LHCN-M2 (cell line): ENCODE measurements at places on chromosomes 1 and 21.
A peak's percentile ranks its signal among the peaks of the same experiment; 100 is the strongest.

DNA sequence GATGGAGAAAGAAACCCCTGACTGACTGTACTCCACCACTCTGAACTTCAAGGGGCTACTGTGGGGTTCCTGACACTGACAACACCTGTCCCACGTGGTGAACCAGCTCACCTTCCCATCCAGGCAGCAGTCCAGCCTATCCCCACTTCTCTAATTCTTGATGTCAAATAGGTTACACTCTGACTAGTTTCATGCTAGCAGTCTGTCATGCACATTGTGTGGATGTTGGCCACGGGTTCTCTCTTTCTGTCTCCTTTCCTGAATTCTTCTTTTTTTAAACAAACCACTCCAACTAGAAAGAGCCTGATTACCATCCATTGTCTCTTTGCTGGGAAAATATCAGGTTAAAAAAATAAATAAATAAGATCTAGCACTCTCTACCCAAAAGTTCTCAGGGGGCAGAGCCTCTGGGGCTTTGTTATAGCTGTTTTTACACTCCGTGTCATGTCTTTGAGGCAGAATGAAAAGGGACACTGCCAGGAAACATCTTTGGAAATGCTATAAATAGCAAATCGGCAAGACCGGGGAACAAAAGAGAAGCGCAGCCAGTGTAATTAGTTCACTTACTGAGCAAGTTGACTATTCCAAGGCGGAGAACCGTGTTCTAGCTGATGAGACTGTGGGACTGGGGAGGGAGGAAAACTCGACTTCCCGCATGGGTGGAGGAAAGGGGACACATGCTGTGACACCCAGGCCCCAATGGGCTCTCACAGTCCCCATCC lies 356.1 kb downstream of the OMA1 start:
- no peak for DNase-seq

- DNase-seq, result peak; percentile 12
Measured at GRCh38 chr1:226737819-226738420, 1.2 kb downstream of the ITPKB start.

GRCh38 chr21:36038701-36039497 lies 21.4 kb downstream of the SETD4 start:
- DNase-seq, result no peak

DNA sequence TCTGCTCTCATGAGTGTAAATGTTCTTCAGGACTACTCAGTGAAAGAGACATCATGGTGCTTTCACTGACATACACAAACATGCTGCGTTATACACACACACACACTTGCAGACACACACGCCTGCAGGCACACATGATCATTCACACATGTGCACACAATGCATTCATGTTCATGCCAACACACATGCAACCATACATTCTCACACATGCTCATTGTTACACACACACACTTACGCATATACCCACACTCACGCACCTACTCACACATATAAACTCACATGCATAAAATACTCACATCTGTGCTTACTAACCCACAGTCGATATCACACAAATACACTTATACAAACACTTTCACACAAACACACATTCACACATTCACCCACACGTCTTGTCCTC lies 241.6 kb downstream of the LMX1A start:
- no peak for DNase-seq

- DNase-seq, result no peak
Measured at GRCh38 chr1:212713465-212714136, 14.0 kb upstream of the BATF3 start.

DNA sequence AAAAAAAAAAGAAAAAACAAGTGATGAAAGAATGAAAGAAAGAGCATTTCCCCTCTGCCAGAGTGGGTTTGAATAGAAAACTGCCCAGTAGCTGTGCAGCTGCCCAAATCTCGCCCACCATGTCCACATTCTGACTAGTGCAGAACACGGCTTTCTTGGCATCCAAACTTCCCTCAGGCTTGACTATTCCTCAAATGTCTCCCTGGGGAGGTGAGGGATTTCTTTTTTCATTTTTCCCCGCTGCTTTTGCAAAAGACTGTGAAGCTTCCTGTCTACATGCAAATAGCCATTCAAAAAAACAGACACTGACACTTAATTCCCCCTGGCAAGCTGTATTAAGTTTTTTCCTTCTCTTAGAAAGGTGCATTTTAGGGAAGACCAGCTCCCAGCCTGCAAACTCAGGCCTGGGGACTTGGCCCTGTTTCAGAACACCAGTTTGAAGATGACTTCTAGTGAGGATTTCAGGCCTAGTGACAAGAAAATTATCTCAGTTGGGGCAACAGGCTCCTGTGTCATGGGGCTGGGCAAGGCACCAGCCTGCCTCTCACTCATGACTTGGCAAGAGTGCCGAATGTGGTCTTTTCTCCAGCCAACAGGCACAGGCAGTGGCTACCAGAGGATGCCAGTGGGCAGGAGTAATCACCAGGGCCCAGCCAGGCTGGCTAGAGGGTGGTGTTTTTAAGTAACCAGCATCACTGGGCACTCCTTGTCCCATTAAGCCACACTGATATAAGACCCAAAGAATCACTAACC lies 178.1 kb upstream of the NFIA start:
- DNase-seq, result peak; percentile 85

GRCh38 chr1:43691871-43692815 lies 15.2 kb upstream of the ST3GAL3 start:
- no peak for DNase-seq

DNA sequence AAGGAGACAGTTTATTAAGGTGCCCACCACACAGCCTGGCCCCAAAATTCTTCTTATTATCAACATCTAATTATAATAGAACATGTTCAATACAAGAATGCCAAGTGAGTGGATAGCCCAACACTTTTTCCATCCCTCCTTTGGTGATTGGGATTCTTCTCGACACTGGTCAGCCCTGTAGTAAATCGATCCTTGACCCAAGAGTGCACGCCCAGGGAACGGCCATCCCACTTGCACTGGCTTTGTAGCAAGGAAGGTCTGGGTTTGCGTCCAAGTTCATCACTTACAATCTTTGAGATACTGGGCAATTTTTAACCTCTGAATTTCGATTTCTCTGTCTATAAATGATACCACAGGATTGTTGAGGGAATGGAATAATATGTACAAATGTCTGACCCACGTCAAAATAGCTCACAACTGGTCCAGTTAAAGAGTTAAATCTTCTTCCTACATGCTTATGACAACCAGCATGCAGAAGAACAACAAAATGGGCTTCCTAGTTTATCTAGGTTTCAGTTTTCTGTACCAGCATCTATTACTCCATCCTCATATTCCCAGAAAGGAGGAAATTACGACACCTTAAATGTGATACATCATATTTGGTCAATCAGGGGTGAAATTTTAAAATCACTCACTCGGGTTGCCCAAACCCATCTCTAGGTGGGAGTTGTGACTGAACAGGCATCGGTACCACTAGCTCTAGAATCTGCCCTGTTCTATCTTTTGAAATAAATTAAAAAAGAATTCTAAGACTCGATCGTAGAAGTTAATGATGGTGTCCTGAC lies 161.8 kb downstream of the CLIC6 start:
- DNase-seq, result no peak

DNA sequence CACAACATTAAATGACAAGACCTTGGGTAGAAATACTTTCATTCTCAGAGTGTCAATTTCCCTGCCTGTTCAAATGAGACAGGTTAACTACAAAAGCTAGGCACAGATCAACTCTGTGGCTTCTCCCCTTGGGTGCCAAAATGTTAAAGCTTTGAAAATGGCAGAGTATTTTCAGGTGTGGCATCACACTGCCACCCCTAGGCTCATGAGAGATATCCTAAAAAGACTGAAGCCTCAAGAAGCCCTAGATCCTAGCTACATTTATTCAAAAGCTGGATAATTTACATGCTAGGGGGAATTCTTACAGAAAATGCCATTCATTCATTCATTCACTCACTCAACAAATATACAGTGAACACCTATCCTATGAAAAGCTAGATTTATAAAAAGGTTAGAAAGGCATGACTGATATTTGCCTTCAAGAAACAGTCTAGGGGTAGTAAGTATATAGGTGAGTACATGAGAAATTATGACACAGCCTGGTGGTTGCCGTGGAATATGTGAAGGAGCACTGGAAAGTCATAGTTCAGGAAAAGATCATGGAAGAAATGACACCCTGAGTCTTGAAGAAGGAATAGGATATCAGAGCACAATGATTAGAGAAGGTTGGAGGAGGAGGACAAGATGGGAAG lies 15.9 kb upstream of the RAB4A start:
- no peak for DNase-seq

DNA sequence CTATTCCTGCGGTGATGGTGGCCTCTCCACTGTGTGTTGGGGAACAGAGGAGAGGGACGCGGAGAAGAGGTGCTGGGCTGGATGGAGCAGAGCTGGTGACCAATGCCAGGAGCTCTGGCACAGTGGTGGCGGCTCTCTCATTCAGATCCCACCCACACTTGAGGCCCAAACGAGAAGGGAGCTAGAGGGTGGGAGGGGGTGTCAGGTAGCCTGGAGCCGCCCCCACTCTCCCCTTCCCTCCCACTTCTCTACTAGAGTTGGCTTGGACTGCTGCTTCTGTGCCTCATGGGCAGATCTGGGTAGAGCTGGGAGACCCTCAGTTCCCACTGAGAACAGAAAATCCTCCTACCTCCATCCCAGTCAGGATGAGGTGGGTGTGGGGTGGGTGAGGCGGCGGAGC lies 3.5 kb downstream of the TTC39A start:
- DNase-seq, result no peak

DNA sequence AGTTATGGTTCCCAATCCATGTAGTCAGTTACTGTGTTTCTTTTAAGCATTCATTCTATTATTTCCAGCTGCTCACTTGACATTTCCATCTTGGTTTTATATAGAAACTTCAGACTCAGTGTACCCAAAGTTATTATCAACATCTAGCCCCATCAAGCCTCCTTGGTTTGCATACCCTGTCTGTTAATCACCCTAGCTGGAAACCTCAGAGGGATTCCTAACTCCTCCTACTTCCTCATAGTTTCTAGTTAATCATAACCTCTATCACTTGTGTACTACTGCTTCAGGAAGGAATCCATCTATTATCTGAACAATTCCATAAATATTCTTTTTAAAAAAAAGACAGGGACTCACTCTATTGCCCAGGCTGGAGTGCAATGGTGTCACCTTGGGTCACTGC lies 293.3 kb downstream of the SDCCAG8 start:
- DNase-seq, result peak; percentile 78

- DNase-seq, result no peak
Measured at GRCh38 chr1:224805889-224806288, 123.6 kb upstream of the DNAH14 start.

GRCh38 chr1:23527366-23527765 lies 3.7 kb downstream of the E2F2 start:
- DNase-seq, result no peak

DNA sequence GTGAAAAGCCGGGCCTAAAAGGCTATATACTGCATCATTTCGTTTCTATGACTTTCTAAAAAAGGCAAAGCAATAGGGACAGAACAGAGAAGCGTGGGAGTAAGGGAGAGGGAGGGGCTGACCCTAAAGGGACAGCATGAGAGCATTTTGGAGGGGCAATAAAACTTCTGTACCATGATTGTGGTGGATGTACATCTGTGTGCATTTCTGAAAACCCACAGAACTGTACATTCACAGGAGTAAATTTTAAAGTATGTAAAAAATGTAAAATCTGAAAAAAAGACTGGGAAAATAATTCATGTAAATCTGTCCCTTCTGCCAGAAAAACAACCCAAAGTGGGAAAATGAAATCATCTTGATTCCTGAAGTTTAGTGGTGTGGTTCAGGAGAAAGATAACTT lies 235.4 kb downstream of the CENPF start:
- DNase-seq, result peak; percentile 17

DNA sequence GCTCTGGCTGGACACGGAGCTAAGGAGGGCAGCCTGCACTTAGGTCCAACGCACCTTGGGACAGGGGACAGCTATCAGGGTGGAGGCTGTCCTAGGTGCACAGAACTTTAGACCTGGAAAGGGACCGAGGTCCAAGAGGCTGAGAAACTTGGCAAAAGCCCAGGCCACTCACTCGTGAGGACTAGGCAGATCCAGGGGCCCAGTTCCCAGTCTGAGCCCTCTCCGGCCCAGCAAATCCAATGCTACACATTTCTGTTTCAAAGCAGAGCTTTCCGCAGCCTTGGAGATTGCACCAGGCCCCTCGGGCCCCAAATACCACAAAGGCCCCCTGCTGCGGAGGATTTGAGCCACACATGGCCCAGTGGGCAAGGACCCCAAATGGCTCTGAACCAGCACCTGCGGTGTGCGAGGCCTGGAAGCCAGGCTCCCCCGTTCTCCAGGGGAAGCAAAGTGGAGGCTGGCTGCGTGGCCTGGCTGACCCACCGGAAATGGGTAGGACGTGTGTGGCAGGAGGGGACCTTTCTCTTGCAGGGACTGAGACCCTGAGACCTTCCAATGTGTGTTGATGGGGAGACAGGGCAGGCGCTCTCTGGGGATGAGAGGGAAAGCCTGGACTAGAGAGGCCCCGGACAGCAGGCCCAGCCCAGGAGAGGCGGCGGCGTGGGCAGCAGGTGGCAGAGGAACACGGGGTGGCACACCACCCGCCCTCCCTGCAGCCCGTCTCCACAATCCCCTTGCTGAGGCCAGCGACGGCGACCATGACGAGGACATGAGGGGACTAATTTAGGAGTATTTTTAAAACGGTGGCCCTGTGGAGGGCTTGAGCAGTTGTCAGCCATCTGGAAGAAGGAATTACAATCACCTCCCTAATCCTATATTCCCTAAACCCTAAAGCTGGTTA lies 118.7 kb downstream of the CASZ1 start:
- DNase-seq, result no peak

DNA sequence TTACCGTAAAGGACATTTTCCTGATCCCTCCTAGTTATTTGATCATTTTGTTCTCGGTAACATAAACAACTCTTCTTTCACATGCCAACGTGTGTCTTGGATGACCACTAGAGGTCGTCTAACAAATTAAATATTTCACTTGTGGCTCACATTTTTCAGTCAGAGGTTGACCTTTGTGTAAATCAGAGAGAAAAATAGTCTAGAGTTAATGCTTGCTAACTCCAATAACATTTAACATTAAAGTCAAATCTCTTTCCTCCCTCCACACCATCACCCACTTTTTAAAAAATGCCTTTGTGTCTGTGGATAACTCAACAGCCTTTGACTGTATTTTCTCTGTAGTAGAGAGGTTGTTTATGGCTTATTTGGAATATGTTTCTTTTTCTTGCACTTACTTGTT lies 220.5 kb upstream of the B3GALT2 start:
- peak; percentile 67 for DNase-seq

- no peak for DNase-seq
Measured at GRCh38 chr21:38643404-38644023, 145.2 kb upstream of the ERG start.

GRCh38 chr1:155223047-155223446 lies 14.6 kb downstream of the MTX1 start:
- DNase-seq, result no peak
